Memory B cell (primary cell): ENCODE measurements at places on chromosomes 12 and 14.

DNA sequence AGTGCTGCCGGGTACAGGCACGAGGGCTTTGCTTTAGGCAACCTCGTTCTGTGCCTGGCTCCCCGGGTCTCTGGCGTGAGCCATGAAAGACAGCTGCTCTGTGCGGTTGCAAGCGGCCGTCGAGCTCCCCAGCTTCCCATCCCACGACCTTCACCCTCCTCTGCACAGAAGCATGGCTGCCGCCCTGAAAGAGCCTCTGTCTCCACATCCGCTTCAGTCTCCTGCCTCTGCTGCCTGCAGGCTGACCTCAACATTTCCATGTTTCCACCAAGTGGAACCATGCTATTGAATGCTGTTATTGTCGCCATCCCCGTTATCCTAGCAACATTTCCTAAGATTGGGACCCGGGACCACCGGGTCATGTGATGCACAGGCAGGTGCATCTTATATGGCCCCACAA is 57.1 kb downstream of the KDM2B start:
- peak overlapping the region; percentile 71 for H3K27ac ChIP-seq
- H3K27me3 ChIP-seq = no peaks in the 10 kb centered on the region
- peaks cover 29% of the 10 kb centered on the region for H3K4me1 ChIP-seq
- peak overlapping the region; percentile 89 for H3K4me3 ChIP-seq
- peaks cover 11% of the 10 kb centered on the region for H3K36me3 ChIP-seq

- no peak overlapping the region for H3K27ac ChIP-seq
- H3K36me3 ChIP-seq = no peaks in the 10 kb centered on the region
Measured at GRCh38 chr12:21769307-21769706, 5.2 kb downstream of the KCNJ8 start.

DNA sequence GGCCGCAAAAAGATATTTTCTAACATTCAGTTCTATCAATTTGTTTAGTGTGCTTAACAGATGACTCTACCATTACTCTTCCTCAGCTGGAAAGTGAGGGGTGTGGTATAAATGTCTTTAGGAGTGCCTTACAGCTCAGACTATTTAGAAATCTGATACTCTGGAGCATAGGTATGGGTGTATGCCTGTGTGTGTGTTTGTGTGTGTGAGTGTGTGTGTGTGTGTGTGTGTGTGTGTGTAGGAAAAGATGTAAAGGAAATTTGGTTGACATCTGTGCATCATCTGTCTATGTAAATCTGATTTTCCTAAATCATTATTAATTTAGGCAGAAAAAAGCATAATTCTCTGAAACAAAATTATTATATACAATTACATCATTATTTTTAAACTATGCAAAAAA is 16.0 kb downstream of the RNASE3 start:
- H3K36me3 ChIP-seq = peaks cover 1% of the 10 kb centered on the region
- peaks cover 7% of the 10 kb centered on the region for H3K27me3 ChIP-seq
- no peak for DNase-seq
- no peak overlapping the region for H3K4me3 ChIP-seq
- H3K27ac ChIP-seq = no peak overlapping the region
- no peaks in the 10 kb centered on the region for H3K4me1 ChIP-seq

DNA sequence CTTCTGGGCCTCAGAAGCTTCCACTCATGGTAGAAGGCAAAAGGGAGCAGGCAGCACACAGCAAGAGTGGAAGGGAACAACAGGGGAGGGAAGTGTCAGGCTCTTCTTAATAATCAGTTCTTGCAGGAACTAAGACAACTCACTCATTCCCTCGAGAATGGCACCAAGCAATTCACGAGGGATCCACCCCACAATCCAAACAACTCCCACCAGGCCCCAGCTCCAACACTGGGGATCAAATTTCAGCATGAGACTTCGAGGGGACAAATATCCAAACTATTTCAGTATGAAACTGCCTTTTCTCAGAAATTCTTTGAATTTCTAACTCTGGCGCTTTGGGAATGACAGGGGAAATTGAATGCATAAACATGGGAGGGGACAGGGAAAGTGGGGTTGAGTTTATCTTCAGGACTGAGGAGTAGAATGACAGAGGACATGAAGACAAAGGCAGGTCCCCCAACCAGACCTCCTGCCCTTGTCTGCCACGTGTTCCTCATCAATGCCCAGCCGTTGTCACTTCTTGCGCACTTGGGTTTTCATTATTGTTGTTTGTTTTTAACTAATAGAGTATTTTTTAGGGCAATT is 24.6 kb upstream of the APOF start:
- no peak overlapping the region for H3K27ac ChIP-seq
- H3K36me3 ChIP-seq = no peaks in the 10 kb centered on the region
- H3K27me3 ChIP-seq = no peaks in the 10 kb centered on the region

GRCh38 chr14:105602799-105603793 is 76.7 kb downstream of the TMEM121 start:
- H3K27ac ChIP-seq = peak overlapping the region; percentile 76
- no peaks in the 10 kb centered on the region for H3K36me3 ChIP-seq
- H3K27me3 ChIP-seq = no peaks in the 10 kb centered on the region
- H3K4me3 ChIP-seq = peak overlapping the region; percentile 64
- DNase-seq = peak; percentile 8

DNA sequence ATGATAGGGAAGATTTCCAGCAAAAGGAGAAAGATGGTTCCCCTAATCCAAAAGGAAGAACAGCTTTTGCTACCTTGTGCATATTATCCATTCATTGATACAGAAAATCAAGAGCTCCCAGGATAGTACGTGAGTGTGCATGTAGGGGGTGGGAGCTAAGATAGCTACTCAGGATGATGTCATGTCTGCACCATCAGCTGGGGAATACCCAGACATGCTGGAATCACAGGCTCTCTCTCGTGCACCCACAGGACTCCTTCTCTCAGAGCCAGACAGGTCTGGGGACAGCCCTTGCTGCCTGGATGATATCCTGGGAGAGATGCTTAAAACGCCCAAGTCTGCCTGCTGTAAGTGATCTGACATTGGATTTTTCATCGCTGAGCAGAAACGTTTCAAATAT is 38.9 kb downstream of the FOXN3 start:
- H3K36me3 ChIP-seq = peaks cover 15% of the 10 kb centered on the region
- H3K4me3 ChIP-seq = no peak overlapping the region
- H3K4me1 ChIP-seq = peaks cover 30% of the 10 kb centered on the region
- no peaks in the 10 kb centered on the region for H3K27me3 ChIP-seq
- H3K27ac ChIP-seq = peak overlapping the region; percentile 62

DNA sequence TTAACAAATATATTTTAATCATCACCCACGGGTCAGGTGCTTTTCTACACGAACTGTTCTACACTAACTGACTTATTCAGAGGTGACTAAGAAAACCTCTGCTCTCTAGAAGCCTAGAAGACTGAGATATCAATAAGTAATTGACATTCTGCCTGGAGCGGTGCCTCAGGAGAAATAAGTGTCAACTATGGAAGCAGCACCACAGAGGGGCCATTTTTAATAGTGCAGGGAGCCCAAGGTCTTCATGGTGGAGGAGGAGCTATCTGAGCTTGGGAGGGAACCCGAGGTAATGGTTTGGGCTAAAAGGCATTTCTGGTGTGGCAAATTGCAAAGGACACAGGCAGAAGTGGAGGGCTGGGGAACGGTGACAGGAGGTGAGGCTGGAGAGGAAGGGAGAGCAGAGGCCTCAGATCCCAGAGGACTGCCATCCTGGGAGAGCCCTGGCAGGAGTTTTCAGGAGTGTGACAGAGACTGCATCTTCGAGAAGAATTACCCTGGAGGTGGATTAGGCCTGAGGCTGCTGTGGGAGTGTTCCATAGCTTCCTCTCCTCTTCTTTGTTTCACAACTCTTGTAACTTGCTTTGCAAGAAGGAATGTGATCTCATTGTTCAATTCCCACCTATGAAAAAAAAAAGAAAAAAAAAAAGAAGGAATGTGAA is 123.1 kb downstream of the NPAS3 start:
- no peak overlapping the region for H3K27ac ChIP-seq
- H3K4me1 ChIP-seq = no peaks in the 10 kb centered on the region
- no peaks in the 10 kb centered on the region for H3K36me3 ChIP-seq
- H3K27me3 ChIP-seq = no peaks in the 10 kb centered on the region

DNA sequence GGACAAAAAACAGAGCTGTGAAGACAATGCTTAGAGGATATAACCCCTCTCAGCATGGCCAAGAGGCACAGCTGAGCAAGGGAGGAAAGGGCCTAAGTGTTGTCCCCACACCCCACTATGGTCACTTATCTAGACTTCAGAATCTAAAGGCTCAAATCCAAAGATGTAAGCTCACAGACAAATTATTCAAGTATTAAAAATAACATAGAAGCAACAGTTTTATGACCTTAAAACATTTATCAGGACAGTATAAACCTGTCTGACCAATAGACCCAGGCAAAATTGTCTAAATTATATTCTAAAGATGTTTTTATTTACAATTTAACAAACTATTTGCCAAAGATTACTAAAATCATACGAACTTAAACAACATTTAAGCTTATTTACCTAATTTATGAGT is 28.1 kb upstream of the PRICKLE1 start:
- no peak for DNase-seq
- no peak overlapping the region for H3K4me3 ChIP-seq
- peaks cover 13% of the 10 kb centered on the region for H3K27me3 ChIP-seq
- no peak overlapping the region for H3K27ac ChIP-seq

- DNase-seq = no peak
- peaks cover 1% of the 10 kb centered on the region for H3K27me3 ChIP-seq
- H3K4me1 ChIP-seq = no peaks in the 10 kb centered on the region
Measured at GRCh38 chr14:69501423-69501838, 16.9 kb downstream of the PLEKHD1 start.

- no peak for DNase-seq
- peaks cover 2% of the 10 kb centered on the region for H3K27me3 ChIP-seq
- peaks cover 12% of the 10 kb centered on the region for H3K4me1 ChIP-seq
- no peaks in the 10 kb centered on the region for H3K36me3 ChIP-seq
- no peak overlapping the region for H3K27ac ChIP-seq
Measured at GRCh38 chr12:117097159-117097558, 2.1 kb downstream of the TESC start.

DNA sequence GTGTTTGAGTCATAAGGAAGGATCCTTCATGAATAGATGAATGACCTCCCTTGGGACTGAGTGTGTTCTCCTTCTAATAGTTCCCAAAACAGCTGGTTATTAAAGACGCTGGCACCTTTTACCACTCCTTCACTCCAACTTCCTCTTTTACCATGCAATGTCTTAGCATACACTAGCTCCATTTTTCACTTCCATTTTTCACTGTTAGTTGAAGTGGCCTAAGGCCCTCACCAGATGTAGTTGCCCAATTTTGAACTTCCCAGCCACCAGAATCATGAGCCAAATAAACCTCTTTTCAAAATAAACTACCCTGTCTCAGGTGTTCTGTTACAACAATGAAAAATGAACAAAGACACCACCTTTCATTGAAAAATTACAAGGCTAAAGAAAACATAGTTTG is 64.7 kb downstream of the GPR65 start:
- no peak for DNase-seq
- H3K27me3 ChIP-seq = peaks cover 1% of the 10 kb centered on the region
- no peak overlapping the region for H3K27ac ChIP-seq

DNA sequence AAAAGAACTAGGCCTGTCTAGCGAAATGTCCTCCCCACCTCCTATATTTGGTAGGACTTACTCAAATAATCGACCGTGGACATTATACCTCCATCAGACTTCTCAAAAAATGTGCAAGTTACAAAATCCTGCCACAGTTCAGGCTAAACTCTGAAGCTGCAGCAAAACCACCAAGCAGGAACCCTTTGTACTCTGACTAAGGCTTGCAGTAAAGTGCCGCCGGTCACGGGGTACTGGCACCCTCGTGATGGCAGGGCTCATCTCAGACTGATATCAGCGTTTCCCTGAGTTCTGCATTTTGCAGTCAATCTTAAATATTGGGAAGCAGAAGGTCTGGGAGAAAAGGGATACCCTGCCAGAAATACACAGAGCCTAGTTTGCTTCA is 17.1 kb downstream of the SLC11A2 start:
- H3K27ac ChIP-seq = no peak overlapping the region
- H3K27me3 ChIP-seq = no peaks in the 10 kb centered on the region
- H3K4me3 ChIP-seq = peak overlapping the region; percentile 59
- peaks cover 4% of the 10 kb centered on the region for H3K4me1 ChIP-seq
- peaks cover 10% of the 10 kb centered on the region for H3K36me3 ChIP-seq

GRCh38 chr12:34526946-34527345 is 504.6 kb downstream of the ALG10 start:
- H3K4me3 ChIP-seq = no peak overlapping the region
- H3K4me1 ChIP-seq = no peaks in the 10 kb centered on the region

- DNase-seq = no peak
- H3K4me3 ChIP-seq = no peak overlapping the region
Measured at GRCh38 chr14:104603711-104604401, 716 bp downstream of the TMEM179 start.

DNA sequence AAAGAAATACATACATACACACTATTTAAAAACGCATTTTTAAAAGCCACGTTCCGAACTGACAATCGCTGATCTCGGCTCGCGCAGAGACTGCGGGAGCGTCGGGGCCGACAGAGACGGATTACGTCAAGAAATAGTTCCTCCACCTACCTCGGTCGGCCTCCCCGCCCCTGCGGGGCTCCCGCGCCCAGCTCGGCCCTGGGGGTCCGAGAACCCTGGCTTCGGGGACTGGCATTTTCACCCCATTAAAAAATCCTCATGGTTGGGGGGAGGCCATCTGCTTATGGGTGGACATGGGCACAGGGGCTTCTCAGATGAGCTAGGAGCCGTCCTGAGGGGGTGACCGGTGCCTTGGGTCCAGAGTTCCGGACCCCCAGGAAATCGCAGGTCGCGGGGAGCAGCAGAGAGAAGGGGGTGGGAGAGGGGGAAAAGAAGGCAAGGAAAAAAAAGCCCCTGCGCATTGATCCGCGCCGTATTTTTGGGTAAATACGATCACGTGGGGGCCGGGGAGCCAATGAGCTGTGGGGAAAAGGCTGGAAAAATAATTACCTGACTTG is 324 bp upstream of the HOXC9 start:
- H3K4me3 ChIP-seq = no peak overlapping the region
- no peaks in the 10 kb centered on the region for H3K36me3 ChIP-seq
- H3K4me1 ChIP-seq = peaks cover 19% of the 10 kb centered on the region
- H3K27ac ChIP-seq = no peak overlapping the region
- peaks cover 40% of the 10 kb centered on the region for H3K27me3 ChIP-seq

GRCh38 chr12:98983647-98984046 is 338.6 kb downstream of the APAF1 start:
- H3K27ac ChIP-seq = no peak overlapping the region
- DNase-seq = no peak
- H3K4me1 ChIP-seq = no peaks in the 10 kb centered on the region
- H3K4me3 ChIP-seq = no peak overlapping the region
- H3K27me3 ChIP-seq = no peaks in the 10 kb centered on the region
- no peaks in the 10 kb centered on the region for H3K36me3 ChIP-seq

- H3K36me3 ChIP-seq = peaks cover 30% of the 10 kb centered on the region
- H3K27ac ChIP-seq = no peak overlapping the region
- H3K4me3 ChIP-seq = no peak overlapping the region
- no peaks in the 10 kb centered on the region for H3K4me1 ChIP-seq
- no peak for DNase-seq
- no peaks in the 10 kb centered on the region for H3K27me3 ChIP-seq
Measured at GRCh38 chr14:102018251-102018650, 53.9 kb downstream of the DYNC1H1 start.

- DNase-seq = no peak
- no peaks in the 10 kb centered on the region for H3K4me1 ChIP-seq
- H3K36me3 ChIP-seq = no peaks in the 10 kb centered on the region
- H3K4me3 ChIP-seq = no peak overlapping the region
- H3K27me3 ChIP-seq = peaks cover 3% of the 10 kb centered on the region
- no peak overlapping the region for H3K27ac ChIP-seq
Measured at GRCh38 chr14:101227611-101228594, 324.4 kb upstream of the RTL1 start.
